ENCODE measurements at places on chromosomes 5 and 9.
A peak's percentile ranks its signal among the peaks of the same experiment; 100 is the strongest.

DNA sequence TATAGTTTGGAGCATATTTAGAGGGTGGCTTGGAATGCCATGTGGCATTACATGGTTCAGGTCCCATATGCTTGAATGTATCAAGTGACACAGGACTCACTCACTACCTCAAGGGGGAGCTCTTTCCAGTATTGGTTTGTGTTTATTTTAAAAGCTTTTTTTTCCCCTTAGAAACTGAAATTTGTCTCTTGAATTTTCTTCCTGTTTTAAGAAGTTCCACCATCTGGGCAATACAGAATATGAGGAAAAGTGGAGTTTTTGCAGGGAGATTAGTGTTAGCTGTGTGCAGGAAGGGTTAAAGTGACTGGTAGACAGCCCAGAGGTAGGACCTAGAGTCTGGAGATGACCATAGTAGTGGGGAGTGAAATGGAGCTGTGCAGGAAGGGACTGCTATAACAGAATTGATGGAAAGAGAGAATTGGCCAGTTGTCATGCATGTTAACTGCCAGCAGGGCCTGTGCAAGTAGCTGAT lies 36.6 kb downstream of the CTNNA1 start:
- DNase-seq, result peak; percentile 26

DNA sequence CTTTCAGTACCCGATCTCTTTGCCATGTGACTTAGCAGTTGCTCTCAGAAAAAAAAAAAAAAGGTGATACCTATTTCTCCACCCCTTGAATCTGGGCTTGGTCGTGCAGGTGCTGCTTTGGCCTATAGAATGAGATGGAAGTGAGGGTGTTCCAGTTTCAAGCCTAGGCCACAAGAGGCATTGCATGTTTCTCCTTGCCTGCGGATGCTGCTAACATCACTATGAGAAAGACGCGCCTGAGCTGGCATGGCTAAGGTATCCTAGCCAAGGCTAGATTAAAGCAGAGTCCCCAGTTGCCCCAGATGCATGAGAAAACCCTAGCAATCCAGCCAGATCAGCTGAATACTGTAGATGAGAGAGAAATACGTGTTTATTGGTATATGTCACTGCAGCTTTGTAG lies 14.7 kb upstream of the CSF1R start:
- no peak for DNase-seq

GRCh38 chr5:87752362-87752761 lies 339.6 kb upstream of the CCNH start:
- DNase-seq, result no peak

DNA sequence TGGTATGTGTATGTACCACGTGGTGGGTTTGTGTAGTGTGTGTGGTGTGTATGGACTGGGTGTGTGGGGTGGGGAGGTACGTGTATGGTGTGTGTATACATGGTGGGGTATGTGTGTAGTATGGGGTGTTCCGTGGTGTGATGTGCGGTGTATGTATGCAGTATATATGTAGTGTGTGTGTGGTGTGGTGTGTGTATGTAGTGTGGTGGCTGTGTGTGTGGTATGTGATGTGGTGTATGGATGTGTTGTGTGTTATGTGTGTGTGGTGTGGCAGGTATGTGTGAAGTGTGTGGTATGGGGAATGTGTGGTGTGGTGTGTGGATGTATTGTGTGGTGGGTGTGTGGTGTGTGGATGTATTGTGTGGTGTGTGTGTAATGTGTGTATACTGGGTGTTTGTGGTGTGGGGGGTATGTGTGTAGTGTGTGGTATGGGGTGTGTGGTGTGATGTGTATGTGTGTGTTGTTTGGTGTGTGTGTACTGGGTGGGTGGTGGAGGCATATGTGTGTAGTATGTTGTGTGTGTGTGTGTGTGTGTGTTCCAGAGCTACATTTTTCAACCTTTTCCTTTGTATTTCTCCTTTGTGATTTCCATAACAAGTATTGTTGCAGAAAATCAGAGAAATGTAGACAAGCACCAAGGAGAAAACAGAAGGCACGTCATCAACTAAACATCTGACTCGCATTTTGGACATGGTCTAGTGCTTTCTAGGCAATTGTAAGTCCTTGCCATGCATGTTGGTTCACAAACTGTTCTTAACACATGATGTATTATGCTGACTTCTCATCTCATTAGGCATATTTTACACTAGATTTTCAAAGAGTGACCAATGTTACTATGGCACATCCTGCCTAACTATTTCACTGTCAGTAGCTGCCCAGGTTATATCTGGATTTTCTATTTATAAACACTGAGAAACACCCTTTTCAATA lies 13.2 kb downstream of the SEMA4D start:
- no peak for DNase-seq

DNA sequence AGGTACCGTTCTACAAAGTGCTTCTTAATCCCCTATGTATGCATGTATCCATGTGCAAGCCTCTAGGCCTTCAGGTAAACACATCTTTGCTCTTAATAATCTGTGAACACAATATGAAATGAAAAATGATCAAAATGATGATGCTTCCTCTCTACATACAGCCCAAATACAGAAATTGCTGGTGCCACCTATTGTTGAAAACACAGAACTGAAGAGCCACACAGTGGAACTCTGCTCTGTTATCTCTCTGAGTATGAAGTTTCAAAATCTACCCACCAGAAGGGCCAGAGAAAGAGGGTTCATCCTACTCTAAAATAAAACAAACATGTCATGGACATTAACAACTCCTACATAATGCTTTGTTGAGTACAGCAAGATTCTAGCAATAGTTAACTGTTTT lies 71.3 kb downstream of the GLIS3 start:
- no peak for DNase-seq

DNA sequence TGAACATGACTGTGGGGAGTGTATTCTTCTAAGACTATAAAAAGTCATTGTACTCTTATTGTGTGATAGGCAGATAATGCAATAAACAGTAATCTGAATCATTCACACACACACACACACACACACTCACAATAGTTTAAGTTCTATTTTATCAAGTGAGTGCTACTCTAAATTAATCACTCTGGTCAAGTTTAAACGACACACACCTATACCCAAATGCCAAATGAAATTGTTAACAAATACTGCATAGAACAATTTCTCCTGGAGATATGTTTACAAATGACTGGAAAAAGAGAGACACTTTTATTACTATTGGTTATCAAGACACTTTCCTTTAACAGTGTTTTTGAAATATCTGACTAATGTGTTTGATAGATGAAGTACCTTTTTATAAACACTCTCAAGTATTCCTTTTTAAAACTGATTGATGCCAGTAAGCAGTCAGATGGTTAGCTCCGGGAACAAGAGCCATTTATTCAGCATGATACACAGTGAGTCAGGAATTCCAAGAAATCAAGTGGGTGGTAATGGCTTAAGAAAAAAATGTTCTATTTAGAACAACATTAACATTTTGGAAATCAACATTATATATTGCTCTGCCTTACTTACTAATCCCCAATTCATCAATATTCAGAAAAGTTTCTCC lies 521.6 kb upstream of the ST8SIA4 start:
- no peak for DNase-seq

- DNase-seq, result no peak
Observed at GRCh38 chr5:19169426-19169825, 818.6 kb downstream of the CDH18 start.

GRCh38 chr9:133305731-133306130 lies 30.3 kb downstream of the SURF6 start:
- DNase-seq, result no peak

GRCh38 chr5:16806711-16807546 lies 129.2 kb downstream of the MYO10 start:
- no peak for DNase-seq

DNA sequence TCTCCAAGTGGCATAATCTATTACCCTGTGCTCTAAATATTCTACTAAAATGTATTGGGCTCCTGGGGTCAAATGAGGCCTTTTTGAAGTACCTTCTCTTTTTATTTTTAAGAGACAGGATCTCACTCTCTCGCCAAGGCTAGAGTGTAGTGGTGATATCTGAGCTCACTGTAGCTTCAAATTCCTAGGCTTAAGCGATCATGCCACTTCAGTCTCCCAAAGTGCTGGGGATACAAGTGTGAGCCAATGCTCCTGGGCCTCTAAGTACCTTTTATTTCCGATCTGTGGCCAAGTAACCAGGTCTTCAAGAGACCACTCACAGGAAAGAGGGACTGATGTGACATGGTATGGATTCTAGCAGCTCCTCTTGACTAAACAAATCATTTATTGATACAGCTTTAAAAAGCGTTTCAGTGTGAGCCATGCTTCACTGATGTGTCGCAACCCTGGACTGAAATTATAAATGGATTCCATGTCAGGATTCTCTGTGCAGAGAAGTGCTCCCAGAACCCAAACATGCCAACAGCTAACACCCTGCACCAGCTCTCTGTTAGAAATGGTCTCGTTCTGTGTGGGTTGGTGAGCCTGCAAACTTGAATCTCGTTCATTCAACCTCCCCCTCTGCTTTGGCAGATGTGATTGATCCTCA lies 477.8 kb downstream of the HINT1 start:
- no peak for DNase-seq

GRCh38 chr5:37714756-37715155 lies 125.1 kb downstream of the GDNF start:
- DNase-seq, result no peak

DNA sequence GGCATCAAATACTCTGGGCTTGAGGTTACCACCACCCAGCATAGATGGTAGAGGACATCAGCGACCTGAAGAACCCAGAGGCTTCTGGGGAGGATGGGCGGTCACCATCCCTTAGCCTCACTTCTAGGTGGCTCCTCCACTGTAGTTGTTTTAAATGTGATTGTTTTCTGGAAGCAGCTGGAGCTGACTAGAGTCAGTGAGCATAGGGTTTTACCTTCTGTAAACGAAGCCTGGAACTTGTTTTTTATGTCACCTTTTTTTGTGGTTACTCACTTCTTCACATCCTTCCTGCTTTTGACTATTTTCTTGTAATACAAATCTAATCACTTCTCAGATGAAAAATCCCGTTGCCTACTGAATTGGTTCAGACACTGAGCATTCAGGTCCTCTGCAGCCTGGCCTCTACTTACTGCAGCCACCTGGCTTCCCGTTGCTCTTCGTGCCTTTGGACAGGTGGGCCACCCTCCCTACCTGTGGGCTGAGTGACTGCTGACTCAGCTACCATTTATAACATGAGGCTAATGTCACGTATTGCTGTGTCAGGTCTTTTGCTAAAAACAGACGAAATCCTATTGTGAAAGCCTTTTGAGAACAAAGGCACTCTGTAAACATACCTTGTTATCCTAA lies 167.8 kb downstream of the MAN2A1 start:
- no peak for DNase-seq

DNA sequence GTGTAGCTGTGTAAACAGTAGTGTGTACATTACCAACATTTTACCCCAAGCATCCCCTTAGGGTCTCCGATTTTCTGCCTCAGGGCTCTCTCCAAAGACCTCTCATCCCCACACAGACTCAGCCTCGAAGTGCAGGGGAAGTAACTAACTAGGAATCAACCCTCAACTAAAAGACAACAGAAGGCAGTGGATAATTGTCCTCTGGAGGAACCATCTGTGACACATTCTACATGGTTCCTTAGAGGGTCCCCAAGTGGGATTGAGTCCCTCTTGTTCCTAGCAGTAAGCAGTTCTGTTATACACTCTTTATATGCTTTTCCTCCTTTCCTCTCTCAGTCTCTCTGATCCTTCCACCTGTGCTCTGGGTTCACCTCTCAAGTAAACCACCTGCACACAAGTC lies 157.2 kb downstream of the SV2C start:
- DNase-seq, result no peak

- DNase-seq, result no peak
Observed at GRCh38 chr9:25704800-25705199, 26.6 kb upstream of the TUSC1 start.

GRCh38 chr5:128762661-128763306 lies 202.5 kb upstream of the SLC27A6 start:
- no peak for DNase-seq

GRCh38 chr9:27590651-27591050 lies 17.4 kb upstream of the C9orf72 start:
- no peak for DNase-seq

- peak; percentile 3 for DNase-seq
Observed at GRCh38 chr5:57650360-57651069, 167.9 kb upstream of the ACTBL2 start.

- no peak for DNase-seq
Observed at GRCh38 chr9:133610845-133611244, 1.7 kb upstream of the FAM163B start.

Measured in thymus (tissue), 14 donors.